Stimulated activated CD4-positive, alpha-beta T cell treated with anti-CD3 and anti-CD28 coated beads, Interleukin-15, amount 100 ng/mL, for 1 hour (primary cell): ENCODE measurements at places on chromosomes 6 and 20.

DNA sequence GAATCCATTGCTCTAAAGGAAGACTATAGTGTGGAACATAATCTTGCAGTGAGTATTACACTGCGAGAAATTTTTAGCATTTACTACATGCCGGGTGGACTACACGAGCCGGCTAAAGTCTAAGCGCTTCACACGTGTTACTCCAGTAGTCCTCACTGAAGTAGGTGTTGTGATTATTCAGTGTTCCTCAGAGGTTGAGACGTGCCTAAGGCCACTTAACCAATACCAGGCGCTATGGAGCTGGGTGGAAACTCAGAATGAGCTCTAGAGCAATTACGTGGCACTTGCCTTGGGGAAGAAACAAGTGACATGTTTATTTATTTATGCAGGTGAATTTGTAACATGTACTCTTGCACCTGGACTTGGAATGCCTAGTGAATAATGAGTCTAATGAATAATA, 46.4 kb downstream of the SASH1 start:
- DNase-seq = no peak

DNA sequence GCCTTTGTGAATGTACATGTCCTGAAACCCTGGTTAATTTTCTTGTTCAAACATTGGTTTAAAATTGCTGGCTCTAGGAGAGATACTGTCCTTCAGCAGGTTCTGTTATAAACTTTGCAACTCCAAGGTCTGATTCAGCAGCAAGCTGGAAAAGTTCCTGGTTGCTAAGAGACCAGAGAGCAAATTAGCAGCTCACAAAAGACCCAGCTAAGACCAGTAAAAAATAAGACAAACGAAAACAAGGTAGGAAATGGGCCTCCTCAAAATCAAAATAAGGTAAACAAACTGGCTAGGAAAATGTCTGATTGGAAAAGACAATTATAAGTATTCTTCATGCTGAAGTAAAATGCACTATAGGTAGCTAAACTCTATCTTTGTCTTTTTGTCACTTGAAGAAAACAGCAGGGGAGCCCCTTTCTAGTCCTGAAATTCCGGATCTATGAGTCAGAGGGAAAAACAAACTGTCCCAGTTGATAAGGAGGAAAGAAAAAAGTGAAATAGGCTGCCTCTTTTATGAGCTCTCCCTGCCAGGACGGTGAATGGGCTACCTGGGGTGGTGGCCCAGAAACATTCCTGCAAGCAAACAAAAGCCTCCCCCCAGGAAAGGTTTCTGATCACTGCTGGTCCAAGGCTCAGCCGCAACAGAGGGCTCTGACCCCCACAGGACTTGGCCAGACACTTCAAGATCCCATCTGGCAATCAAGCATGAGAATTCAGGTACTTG, 41.6 kb downstream of the UNC5CL start:
- DNase-seq = no peak

- DNase-seq = no peak
These were observed 950.9 kb downstream of the KIF16B start for GRCh38 chr20:15622368-15622767.

GRCh38 chr6:42226161-42226611, 8.5 kb upstream of the MRPS10 start:
- no peak for DNase-seq

DNA sequence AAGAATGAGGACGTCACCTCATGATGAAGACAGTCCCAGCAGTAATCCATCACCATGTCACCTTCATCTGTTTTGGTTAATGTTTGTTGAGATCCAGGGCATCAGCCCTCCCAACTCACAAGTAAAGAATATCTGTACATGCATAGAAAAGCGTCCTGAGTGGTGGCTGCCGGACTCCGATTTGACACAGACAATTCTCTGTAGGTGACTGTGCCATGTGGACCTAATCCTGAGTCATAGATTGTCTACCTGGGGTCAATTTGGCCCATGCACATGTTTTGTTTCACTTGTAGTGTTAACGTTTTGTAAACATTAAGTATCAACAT, 168.4 kb upstream of the UST start:
- no peak for DNase-seq

DNA sequence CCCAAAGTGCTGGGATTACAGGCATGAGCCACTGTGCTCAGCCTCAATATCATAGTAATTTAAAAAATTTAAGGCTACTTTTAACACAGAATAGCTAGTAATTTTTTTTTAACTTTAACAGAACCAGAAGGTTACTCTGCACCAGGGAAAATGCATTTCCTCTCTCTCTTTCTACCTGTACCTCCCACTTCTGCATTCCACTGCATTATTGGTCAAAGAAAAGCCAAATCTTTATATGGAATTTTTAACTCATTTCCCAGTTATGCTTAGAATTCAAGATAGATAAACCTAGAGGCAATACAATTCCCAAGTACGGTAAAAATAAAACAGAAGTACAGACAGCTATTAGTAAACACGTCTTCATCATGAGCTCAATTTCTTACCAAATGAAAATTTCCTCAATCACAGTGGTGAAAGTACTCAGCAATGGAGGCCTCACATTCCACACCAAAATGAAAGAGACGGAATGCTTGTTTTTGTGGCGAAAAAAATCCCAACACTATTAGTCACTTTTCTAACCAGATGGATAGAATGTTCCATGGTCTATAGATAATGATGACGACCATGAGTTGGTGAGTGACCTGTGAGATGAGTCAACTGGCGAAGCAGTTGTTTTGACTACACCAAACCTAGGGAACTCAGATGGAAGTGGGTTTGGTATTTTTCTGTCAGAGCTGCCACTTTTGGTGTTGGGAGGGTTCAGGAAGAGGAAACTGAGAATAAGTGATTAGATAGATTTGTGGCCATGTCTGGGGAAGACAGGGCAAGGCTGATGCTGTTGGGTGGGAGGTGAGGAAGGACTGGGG, 104.7 kb upstream of the SGK1 start:
- no peak for DNase-seq

DNA sequence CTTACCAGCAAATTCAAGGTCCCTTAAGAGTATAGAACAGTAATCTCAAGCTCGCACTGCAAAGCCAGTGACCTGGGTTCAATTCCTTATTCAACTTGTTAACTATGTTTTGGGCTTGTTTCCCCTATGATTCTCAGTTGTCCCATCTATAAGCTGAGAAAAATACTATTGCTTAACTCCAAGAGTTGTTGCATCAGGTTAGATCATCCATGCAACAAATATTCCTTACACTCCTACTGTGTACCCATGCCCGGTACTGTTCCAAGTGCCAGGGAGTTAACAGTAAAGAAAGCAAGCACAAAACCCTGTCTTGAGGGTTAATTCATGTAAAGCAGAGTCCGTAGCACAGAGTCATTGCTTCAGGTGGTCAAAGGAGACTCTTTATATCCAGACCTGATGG, 247.3 kb downstream of the MAFB start:
- no peak for DNase-seq

- DNase-seq = no peak
These were observed 62.4 kb downstream of the LIN28B start for GRCh38 chr6:105019285-105019684.

DNA sequence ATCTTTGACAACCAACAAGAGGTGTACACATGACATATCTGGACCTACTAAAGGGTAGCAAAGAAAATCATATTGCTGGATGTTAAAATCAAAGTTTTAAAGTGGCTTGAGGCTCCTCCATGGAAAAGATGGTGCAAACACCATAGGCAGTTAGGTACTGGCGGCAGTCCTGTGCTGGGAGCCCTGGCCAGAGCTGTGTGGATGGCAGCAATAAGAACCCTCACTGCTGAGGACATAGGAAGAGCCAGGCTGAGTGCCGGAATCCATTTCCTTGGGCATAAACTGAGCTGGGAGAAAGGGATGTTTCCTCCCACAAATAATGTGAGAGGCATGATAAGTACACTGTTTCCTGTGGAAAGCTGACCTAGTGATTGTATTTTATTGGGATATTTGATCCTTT, 89.9 kb downstream of the ARID1B start:
- DNase-seq = no peak

- no peak for DNase-seq
These were observed 7.1 kb downstream of the SPATA2 start for GRCh38 chr20:49908258-49908565.

- DNase-seq = no peak
These were observed 34.3 kb downstream of the FLRT3 start for GRCh38 chr20:14303106-14303505.

DNA sequence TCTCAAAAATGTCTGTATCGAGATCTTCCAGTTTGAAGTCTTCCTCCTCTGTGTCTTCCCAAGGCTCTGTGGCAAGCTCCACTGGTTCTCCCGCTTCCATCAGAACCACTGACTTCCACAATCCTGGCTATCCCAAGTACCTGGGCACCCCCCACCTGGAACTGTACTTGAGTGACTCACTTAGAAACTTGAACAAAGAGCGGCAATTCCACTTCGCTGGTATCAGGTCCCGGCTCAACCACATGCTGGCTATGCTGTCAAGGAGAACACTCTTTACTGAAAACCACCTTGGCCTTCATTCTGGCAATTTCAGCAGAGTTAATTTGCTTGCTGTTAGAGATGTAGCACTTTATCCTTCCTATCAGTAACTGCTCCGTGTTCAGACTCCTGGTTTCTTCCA, 10.0 kb upstream of the DHX35 start:
- DNase-seq = no peak

DNA sequence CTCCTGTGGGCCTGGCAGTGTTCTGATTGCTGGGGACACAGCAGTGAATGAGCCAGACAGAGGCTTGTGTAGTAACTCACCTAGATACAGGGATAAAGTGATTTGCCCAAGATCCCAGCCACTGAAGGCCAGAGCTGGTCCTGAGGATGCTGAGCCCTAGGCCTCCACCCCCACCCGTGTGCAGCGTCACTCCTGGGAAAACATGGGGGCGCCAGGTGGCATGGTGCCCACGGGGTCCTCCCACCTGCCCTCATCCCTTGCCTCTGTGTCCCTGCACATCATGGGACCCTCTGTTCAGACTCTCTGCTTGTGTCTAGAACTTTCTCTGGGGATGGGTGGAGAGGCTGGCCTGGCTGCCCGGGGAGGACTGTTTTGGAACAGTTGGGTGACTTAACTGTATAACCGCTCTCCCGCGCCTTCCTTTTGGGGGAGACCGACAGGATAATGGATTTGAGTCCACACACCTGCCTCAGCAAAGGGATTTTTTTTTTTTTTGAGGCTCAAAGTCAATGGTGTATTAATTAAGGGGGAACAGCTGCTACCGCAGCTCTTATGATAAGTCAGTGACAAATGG, 19.6 kb downstream of the LEMD2 start:
- DNase-seq = no peak

- DNase-seq = no peak
These were observed 72.6 kb downstream of the HIVEP2 start for GRCh38 chr6:142872376-142872775.

DNA sequence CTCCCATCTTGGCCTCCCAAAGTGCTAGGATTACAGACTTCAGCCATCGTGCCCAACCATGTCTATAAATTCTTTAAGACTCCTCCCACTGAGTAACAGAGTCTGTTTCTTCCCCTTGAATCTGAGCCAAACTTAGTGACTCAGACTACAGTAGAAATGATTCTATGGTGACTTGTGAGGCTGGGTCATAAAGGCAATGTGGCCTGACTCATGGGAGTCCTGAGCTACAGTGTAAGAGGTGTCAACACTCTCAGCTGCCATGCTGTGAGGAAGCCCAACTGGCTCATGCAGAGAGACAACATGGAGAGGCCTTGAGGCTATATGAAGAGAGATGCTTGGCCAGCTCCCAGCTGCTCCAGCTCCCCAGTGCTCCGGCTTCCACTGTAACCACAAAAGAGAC, 5.2 kb upstream of the NRSN2 start:
- DNase-seq = no peak

DNA sequence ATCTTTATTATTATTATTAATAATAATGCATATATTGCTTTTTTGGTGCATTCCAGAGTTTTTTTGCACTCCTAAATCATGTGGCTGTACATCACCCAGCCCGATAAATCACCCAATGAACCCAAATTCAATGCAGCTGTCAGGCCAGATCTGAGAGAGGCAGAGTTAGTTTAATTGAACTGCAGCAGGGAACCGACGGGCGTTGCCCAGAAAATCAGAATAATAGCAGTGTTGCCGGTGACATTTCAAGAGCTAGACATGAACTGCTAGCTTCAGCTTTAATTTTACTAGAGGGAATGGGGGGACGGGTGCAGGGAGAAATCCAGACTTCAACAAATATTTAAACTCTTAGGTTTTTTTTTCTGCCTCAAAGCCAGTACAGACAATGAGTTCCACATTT, 135.0 kb downstream of the CLIC5 start:
- no peak for DNase-seq

GRCh38 chr6:138973466-138974153, 14.4 kb downstream of the REPS1 start:
- DNase-seq = no peak
